Hematopoietic multipotent progenitor cell treated with erythropoietin and hydrocortisone succinate and interleukin-3 and kit ligand, for 8 days (in vitro differentiated cells): ENCODE measurements at places on chromosomes 3 and 15.
A peak's percentile ranks its signal among the peaks of the same experiment; 100 is the strongest.

DNA sequence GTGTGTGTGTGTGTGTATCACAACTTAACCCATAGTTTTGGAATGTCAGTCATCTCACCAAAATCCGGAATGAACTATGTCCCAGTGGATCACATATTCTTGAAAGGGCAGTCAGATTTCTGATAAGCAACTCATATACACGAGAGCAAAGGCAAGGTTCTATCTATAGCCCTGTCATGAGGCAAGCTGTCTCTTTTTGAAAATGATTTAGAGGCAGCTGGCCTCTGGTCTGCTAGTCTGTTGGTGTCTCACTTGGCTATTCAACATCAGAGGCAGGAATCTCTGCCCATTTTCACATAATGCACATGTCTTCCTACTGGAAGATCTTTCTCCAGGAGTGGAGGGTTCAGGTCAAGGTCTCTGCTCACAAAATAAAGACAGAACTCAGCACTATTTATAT lies 79.8 kb downstream of the CNTN6 start:
- DNase-seq, result no peak

DNA sequence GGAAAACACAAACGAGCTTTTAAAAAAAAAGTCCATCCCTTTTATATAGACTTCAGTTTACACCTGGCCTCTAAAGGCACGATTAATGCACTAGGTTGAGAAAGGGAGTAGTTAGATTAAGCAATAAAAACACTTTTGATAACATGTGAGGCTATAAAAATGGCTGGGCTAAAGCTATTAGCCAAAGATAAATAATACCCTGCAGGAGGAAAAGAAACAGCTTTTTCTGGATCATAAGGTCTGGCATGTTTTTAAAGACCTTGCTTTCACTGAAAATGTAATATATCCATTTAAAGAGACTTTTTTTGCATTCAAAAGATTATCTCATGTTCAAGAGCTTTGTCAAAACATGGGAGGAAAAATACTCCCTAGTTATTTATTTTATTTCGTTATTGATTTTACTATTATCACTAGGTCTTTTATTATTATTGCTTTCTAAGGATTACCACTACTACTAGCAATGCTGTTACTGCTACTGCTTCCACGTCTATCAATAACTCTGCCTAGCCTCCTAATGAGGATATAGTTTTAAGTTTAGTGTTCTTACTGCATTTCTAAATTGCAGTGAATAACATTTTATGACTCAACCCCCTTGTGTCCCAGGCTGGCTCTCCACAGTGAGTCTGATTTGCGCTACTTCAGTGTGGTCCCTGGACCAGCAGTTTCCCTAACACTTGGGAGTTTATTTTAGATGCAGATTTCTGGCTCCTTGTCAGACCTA lies 93.4 kb downstream of the THRB start:
- DNase-seq, result no peak

DNA sequence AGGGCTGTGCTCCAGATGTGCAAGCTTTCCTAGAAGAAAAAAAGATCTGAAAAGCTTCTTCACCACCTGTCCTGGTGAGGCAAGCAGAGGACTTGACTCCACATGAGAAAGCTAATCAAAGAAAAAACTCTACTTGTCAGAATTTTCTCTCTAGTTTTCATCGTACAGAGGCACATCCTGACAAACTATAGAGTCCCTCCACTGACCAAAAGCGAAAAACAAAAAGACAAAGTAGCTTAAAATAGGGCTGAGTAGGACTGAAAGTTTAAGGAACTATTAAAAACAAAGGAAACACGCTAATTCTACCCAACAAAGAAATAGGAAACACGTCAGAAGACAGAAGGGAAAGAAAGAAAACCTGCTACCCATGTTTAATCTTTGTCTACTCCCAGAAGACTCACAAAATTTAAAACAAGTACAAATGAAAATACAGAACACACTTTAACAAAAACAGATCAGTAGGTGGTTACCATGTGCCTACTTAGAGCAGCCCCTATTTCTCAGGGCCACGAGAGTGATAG lies 26.5 kb downstream of the NANOGP8 start:
- DNase-seq, result no peak

- DNase-seq, result no peak
Observed at GRCh38 chr3:181075098-181075497, 85.6 kb upstream of the DNAJC19 start.

- DNase-seq, result no peak
Observed at GRCh38 chr15:75008221-75008625, 12.9 kb downstream of the SCAMP5 start.

DNA sequence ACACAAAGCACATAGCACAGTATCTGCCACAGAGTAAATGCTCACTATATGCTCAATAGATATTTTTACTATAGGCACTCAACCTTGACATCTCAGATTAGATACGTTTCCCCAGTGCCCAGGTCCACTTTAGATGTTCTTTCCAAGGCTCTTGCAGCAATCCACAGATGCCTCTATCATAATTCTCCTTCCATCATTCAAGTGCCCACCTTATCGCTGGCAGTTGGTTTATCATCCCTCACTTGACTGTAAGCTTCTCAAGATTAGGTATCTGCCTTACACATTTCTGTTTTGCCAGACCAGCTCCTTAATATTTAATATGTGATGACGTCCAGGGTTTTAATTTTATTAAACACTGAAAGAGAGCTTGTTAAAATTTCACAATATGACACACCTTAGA lies 8.6 kb downstream of the NCEH1 start:
- peak; percentile 90 for DNase-seq

GRCh38 chr3:99863002-99863401 lies 45.3 kb downstream of the CMSS1 start:
- no peak for DNase-seq

- no peak for DNase-seq
Observed at GRCh38 chr3:123799544-123800361, 84.4 kb downstream of the MYLK start.

DNA sequence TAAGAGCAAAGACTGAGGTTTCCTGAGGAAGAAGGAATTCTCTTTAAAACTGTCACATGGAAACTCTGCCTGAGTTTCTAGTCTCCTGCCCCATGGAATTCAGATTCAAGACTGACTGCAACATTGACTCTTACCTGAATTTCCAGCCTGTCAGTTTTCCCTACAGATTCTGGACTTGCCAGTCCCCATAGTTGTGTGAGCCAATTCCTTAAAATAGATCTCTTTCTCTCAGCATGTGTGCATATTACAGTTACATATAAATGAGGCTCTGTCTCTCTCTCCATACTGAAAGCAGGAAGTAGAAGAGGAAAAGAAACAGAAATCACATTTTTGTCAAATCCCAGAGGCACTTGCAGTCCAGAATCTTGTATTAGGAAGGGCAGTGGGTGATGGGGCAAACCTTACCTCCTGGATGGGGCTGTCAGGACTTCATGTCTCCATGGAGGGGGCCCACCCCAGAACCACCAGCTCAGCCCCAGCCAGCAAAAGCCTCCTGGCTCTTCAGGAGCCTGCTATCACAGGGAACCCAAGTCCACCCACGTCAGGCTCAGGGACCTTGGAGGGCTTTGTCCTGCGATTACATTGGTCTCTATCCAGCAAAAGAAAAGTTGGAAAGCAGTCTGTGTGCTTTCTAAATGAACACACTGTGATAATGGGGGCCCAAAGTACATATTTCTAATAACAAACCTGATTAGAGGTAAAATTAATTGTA lies 18.8 kb upstream of the GOLGA8J start:
- DNase-seq, result no peak

DNA sequence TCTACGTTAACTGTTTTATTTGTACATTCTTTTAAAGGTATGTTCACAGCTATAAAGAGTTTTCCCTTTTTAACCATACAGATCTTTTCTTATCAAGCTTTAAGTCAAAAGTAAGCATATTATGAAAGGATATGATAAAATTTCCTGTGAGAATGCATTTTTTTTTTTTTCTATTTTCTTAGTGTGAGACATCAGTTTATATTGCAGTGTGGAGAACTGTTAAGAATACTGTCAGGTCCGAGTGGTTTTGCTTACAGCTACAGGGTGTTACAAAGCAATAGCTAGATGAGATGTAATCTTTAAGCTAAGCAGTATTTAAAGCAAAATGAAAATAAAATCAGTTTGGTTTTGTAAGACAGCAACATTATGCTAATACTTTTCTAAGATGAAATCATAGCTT lies 133.2 kb downstream of the SLC25A26 start:
- no peak for DNase-seq

- DNase-seq, result no peak
Observed at GRCh38 chr3:67082533-67083024, 84.5 kb downstream of the KBTBD8 start.

DNA sequence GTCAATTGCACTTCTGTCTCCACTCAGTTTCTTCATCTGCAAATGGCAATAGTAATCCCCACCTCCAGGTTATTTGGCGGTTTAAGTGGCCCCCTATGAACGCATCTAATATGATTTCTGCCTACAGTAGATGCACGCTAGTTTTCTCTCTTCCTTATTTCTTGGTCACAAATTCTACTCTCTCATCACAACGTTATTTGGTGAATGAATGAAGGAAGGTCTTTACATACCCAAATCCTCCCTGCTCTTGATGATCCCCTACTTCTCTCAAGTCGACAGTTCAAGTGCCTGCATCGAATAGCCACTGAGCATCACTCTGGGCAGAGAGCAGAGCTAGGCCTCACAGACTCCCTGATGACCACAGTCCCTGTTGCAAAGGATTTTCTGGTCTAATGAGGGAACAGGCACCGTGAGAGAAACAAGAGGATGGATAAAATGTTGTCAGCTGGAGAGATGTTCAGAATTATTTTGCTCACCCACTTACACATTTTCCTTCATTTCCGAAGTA lies 181.2 kb upstream of the SMAD3 start:
- no peak for DNase-seq

GRCh38 chr3:11726146-11726545 lies 82.4 kb upstream of the VGLL4 start:
- no peak for DNase-seq

GRCh38 chr3:171306631-171307030 lies 153.6 kb downstream of the TNIK start:
- no peak for DNase-seq

- no peak for DNase-seq
Observed at GRCh38 chr15:72060687-72061250, 57.2 kb downstream of the MYO9A start.

DNA sequence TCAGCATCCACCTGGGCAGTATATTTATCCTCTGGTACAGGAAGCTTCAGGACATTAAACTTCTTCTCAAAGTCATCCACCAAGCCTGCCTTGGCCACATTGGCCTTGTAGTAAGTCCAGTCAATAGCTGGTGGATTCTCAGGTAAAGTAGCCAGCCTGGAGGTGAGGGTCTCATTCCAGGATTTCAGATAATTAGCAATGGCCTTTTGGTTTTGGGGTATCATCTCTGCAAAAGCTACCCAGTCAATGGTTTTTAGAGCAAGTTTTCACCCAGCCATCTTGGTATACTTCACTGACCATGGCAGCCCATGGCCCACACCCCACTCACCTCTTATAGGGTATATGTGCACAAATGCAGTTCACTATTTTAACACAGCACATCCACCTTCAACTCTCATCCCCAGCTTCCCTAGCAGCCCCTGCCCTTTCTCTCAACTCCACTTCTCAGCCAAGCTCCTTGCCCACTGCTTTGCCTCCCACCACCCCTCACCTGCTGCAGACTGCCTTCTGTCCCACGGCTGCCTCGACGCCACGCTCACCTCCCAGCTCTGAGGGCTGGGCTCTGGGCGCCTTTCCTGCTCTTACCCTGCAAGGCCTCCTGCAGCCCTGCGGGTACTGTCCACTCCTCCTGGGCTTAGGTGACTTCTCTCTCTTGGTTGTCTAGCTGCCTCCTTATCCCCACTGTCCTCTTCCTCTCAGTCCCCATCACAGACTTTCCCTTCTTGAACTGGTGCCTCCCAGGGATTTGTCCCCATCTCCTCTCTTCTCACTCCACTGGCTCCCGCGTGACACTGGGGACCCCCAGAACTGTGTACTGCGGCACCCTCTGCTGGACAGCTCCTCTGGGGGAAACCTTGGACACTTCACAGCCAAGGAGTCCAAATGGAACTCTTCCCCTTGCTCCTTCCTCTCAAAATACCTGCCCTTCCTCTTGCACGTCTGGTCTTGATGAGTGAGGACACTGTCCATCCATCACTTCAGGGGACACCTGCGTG lies 1.7 kb upstream of the TGM5 start:
- DNase-seq, result peak; percentile 68

DNA sequence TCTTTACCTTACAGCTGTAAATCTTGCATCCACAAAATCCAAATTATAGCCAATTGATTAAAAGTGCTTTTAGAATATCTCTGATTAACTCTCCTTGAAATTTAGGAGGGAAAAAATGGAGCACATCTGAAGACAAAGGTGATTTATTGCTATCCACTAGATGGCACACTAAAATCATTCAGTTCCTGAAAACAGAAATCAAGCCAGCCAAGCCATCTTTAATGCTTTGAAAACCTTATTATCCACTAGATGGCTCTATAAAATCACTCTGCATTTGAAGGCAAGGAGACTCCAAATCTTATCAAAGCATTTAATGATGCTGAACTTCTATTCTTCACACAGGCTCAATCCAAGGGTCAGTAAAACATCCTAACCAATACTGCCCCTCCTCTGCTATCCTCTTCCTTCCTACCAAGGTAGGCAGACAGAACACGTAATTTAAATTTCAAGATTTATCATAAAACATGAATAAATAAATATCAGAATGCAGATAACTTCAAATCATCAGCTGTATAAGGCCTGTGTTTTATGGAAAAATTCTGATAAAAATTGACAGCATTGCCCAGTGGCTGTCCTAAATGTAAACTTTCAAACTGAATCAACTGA lies 48.4 kb downstream of the GOLIM4 start:
- DNase-seq, result peak; percentile 92

DNA sequence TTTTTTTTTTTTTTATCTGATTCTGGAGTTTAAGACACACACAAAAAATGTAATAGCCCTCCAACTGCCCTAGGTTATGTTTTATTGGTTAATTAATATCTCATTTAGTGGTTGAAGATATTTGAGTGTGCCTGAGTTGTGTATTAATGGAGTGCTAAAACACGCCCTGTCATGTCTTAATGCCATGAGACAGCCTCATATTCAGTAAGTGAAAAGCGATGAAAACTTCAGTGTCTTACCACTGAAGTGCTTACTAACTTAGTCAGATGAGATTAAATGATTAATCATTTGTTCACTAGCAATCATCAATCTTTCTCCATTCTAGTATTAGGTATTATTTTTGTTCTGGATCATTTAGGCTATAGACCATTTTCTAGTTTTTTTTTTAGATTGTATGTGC lies 544.7 kb upstream of the ROBO2 start:
- DNase-seq, result no peak

DNA sequence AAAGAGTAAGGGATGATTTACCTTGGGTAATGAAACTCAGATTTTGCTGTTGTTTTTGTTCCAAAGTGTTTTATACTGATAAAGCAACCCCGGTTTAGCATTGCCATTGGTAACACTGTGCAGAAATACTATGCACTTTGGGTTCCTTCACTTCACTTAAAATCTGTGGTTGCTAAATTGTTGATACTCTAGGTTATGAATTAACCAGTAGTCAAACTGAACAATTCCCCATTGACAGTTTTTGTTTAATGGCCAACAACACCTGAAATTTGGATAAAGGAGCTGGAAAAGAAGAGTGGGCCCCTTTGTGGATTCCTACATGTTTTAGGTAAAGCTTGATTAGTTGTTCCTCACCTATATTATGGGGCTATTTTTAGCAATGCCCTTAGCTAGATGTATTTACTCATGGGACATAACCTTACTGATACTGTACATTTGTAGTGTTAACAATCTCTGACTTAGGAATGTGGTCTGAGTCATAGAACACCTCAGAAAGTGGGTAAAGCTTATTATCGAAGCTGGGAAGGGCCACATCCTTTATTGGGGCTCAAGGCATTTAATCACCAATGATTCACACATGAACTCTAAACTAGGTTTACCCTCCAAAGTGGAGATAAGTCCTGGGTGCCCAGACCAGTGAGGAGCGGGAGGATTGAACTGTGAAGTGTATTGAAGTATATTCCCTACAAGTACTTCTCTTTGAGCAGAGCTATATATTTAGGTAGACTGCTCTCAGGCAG lies 29.5 kb upstream of the THRB start:
- DNase-seq, result no peak
